Stimulated activated CD4-positive, alpha-beta T cell treated with anti-CD3 and anti-CD28 coated beads, Interleukin-1b, Interleukin-23, amount 100 ng/mL, for 1 hour (primary cell): ENCODE measurements at places on chromosomes 4 and X.

DNA sequence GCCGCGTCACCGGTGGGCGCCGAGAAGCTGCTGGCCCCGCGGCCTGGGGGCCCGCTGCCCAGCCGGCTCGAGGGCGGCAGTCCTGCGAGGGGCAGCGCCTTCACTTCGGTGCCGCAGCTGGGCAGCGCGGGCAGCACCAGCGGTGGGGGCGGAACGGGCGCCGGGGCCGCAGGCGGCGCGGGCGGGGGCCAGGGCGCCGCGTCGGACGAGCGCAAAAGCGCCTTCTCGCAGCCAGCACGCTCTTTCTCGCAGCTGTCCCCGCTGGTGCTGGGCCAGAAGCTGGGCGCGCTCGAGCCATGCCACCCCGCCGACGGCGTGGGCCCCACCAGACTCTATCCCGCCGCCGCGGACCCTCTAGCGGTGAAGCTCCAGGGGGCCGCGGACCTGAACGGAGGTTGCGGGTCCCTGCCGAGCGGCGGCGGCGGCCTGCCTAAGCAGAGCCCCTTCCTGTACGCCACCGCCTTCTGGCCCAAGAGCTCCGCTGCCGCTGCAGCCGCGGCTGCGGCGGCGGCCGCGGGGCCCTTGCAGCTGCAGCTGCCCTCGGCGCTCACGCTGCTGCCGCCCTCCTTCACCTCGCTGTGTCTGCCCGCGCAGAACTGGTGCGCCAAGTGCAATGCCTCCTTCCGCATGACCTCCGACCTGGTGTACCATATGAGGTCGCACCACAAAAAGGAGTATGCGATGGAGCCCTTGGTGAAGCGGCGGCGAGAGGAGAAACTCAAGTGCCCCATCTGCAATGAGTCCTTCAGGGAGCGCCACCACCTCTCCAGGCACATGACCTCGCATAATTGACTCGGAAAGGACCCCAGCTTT, 5.6 kb downstream of the PRDM8 start:
- DNase-seq, result no peak

GRCh38 chr4:186032259-186032658, 36.7 kb upstream of the TLR3 start:
- no peak for DNase-seq

DNA sequence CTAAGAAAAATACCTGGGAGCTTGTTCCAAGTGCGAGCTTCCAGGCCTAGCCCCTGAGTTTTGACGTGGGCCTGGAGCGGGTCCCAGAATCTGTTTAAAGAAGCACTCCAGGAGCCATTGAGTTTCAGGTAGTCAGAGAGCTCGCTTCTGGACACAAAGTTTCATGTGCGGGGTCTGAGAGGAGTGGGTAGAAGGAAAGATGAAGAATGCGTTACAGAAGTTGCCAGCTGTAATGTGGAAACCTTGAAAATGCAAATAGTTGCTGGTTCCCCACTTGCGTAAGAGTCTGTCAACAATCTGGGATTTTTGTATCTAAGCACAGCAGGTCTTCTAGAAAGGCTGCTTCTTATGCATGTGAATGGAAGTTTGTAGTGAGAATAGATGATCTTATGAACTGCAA, 77.5 kb upstream of the CLCN4 start:
- no peak for DNase-seq

GRCh38 chr4:119471259-119471658, 149.3 kb upstream of the FABP2 start:
- no peak for DNase-seq

DNA sequence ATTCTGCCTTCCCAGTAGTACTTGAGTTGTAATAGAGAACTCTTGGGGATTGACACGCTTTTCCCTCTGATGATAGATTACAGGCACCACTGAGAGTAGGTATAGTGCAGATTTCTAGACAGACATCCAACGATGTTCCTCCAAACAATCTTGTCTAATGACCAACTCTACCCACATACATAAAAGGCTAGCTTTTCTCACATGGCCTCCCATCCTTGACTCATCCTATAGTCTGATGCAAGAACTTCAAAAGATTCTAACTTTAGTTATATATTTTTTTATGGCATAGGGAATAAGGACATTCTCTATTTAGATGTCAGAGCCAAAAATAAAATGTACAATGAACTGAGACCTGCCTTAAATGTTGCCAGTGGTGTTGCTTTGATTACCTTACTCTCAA, 60.9 kb downstream of the GLRA2 start:
- no peak for DNase-seq

DNA sequence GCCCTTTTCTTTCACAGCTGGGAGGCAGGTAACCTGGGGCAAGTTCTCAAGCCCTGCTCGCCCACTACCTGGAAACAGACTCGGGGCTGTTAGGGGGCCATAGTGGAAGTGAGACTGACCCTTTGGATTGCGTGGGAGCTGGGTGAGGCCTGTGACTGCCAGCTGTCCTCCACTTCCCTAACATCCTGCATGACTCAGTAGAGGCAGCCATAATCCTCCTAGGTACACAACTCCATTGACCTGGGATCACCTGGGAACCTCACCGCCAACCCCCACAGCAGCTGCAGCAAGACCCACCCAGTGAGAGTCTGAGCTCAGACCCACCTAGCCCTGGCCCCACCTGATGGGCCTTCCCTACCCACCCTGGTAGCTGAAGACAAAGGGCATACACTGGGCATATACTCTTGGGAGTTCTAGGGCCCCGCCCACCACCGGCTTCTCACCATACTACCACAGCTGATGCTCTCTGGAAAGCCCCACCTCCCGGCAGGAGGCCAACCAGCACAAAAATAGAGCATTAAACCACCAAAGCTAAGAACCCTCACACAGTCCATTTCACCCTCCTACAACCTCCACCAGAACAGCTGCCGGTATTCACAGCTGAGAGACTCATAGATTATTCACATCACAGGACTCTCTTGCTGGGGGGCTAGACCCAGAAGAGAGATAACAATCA, 61.1 kb upstream of the DCTD start:
- DNase-seq, result no peak

GRCh38 chr4:25370242-25370641, 6.8 kb upstream of the ANAPC4 start:
- DNase-seq, result no peak
